Activated T-cell treated with anti-CD3 and anti-CD28 coated beads for 1 hour (primary cell): ENCODE measurements at places on chromosomes 11 and 22.

GRCh38 chr11:118610225-118610772, 2.9 kb downstream of the PHLDB1 start:
- peak; percentile 5 for DNase-seq

GRCh38 chr11:8719211-8719649, 36.6 kb downstream of the RPL27A start:
- DNase-seq: no peak

GRCh38 chr11:126748793-126749192, 251.8 kb downstream of the KIRREL3 start:
- no peak for DNase-seq

GRCh38 chr11:6968816-6969215, 42.6 kb downstream of the ZNF215 start:
- no peak for DNase-seq

DNA sequence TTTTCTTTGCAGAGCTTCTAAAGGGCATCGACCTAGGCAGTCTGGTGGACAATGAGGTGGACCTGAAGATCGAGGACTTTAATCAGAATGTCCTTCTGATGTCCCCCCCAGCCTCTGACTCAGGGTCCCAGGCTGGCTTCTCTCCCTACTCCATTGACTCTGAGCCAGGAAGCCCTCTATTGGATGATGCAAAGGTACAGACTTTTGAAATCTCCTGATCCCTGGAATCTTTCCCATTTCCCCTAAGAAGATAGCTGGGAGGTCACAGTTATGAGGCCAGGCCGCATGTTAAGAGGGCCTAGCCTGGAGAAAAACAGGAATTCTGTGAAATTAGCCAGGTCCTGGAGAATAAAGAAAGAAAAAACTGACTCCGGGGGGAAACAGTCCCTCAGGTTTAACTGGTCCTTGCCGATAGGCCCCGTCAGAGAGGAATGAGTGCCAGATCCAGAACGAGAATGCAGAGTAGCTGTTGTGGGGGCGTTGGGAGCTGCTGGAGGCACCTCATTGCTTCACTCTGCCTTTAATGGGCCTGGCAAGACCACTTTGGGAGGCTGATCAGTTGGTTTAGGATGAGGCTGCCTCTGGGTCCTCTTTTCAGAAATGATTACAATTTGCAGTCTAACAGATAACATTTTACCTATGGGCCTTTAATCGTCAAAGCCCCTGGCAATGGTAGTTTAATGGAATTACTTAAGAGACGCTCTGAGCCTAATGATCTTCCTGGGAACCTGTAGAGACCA, 39.2 kb downstream of the SHISA8 start:
- DNase-seq: no peak

DNA sequence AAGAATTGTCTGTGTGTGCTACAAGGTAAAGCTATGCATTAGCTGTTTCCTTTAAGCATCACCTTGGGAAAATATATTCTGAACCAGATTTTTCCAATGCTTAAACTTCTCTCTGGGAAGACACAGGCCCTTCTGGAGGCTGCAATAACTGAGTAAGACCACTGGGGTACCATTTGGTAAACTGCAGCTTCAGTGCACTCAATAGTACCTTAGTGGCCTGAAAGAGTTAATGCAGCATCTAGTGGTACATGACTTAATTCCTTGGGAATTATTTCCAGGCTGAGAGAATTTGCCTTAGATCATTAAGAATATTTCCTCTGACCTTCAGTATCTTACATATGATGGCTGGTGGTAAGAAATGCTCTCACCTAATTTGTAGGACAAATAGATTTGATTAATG, 727.4 kb downstream of the DLG2 start:
- no peak for DNase-seq

GRCh38 chr22:28269277-28269676, 350.2 kb upstream of the PITPNB start:
- no peak for DNase-seq

GRCh38 chr11:57515332-57516060, at the start of gene SLC43A1:
SLC43A1 (minus strand) TSS chr11:57515702; CDS start chr11:57514111, 1,591 bp downstream.
- peak; percentile 12 for DNase-seq

DNA sequence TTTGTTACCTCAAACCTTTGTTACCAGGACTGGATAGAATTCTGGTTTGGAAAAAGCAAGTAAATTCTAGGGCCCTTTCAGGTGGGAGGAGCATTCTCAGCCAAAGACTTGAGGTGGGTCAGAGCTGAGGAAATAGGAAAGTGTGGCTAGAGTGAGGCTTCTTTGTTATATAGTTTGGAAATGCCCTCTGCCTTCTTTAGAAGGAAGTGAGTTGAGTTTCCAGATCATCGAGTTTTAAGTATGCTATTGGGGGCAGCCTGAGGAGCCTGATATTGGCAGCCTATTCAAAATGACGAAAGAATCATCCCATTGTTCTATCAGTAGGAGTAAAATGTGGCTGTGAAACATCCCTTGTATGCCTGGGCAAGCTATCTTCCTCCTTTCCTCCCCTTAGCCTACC, 134.1 kb downstream of the ARHGAP42 start:
- DNase-seq: no peak

GRCh38 chr11:24556693-24557092, 59.8 kb downstream of the LUZP2 start:
- DNase-seq: no peak

- no peak for DNase-seq
Observed at GRCh38 chr11:117816151-117816741, 8.3 kb downstream of the FXYD2 start.

DNA sequence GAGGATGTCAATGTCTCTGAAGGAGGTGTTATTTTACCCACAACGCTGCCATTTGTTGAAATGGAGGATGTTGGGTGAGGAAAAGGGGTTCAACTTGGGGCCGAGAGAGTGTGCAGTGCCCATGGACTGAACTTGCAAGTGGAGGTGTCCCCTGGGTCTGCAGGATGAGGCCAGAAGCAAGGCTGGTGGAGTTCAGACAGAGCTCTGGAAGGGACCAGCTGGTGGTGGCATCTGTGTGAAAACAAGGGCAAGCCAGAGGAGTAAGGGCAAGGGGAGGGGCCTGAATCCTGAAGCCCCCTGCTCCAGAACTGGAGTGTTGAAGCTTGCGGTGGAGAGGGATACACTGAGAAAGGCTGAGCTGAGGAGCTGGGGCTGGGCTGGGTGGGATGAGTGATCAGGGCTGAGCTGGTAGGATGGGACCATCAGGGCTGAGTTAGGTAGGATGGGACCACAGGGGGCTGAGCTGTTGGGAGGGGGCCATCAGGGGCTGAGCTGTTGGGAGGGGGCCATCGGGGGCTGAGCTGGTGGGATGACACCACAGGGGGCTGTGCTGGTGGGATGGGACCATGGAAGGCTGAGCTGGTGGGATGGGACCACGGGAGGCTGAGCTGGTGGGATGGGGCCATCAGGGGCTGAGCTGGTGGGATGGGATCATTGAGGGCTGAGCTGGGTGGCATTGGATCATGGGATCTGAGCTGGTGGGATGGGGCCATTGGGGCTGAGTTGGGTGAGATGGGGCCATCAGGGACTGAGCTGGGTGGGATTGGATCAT, 13.4 kb upstream of the CTSD start:
- DNase-seq: no peak

DNA sequence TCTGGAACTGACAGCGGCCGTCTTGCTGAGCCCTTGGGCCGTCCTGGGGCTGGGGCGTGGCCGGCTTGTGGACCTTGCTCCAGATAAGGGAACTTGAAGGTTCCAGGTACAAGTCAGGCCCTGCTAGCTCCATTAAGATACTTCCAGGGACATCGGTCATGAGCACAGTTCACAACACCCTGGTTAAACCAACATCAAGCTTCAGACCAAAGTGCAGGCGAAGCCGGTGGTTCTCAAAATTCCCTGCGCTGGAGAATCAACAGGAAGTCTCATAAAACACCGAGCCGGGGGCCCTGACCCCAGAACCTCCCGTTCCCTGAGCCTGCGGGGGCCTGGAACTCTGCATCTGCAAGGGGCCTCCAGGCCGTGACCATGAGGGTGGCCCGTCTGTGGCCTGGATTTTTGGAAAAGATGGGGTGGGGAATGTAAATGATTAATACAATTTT, 1043.8 kb downstream of the BRD1 start:
- DNase-seq: no peak

DNA sequence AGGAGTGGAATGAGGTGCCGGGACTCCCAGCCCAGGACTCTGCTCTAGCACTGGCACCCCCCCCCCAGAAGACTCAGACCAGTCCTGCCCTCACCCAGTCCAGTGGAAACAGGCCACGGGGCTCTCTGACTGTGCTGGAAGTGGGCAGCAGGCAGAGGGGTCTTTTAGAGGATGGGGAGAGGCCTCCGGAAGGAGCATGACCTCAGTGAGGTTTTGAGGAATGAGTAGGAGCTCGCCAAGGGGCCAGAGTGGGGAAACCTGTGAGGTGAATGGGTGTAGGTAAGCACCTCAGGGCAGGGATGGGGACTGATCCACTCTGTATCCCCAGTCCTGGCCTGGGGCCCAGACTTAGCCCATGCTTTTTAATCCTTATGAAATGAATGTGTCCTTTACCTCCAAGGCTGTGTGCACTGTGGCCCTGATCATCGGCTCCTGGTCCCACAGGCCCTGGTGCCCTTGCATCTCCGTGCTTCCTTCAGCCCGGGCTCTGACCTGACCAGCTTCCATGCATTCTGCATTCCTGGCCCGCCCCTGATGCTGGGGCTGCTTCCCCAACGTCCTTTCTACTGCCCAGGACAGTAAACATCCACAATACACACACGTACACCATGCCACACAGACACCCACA, 24.4 kb upstream of the RFPL3 start:
- no peak for DNase-seq
